NK-92 treated with Interleukin-12 subunit alpha and Interleukin-12 subunit beta, amount 100 ng/mL, for 24 hours (cell line): ENCODE measurements at places on chromosomes 3 and 15.

DNA sequence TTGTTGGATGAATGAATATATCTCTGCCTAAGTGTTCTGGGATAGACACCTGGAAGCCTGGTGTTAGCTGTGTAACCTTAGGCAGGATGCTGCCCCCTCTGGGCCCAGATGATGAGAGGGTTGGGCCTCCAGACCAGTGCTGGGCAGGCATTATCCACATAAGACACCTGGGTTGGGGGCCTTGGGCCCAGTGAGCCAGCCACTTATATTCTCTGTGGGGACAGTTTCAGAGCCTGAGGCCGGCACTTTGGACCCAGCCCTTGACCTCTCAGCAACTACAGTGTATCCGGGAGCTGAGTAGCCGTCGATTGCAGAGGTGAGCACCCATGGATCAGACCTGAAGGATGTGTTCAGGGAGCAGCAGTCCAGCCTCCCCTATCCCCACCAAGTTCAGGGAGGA lies 2.2 kb downstream of the HEMK1 start:
- no peak for DNase-seq

- no peak for DNase-seq
These were observed at the start of gene CCDC39 for GRCh38 chr3:180679178-180680096. Gene CCDC39, minus strand, starts transcription at chr3:180679489. Its CDS starts 109 bp downstream, at chr3:180679380.

GRCh38 chr15:71302861-71303410 lies 187.7 kb downstream of the THSD4 start:
- DNase-seq, result no peak

- no peak for DNase-seq
These were observed 727.5 kb downstream of the TBL1XR1 start for GRCh38 chr3:176469694-176470205.

GRCh38 chr3:84977021-84977420 lies 18.2 kb downstream of the CADM2 start:
- DNase-seq, result no peak

- no peak for DNase-seq
These were observed at the start of gene CPNE9 for GRCh38 chr3:9703736-9704346. Gene CPNE9, plus strand, starts transcription at chr3:9703833. Its CDS starts 164 bp downstream, at chr3:9703997.

DNA sequence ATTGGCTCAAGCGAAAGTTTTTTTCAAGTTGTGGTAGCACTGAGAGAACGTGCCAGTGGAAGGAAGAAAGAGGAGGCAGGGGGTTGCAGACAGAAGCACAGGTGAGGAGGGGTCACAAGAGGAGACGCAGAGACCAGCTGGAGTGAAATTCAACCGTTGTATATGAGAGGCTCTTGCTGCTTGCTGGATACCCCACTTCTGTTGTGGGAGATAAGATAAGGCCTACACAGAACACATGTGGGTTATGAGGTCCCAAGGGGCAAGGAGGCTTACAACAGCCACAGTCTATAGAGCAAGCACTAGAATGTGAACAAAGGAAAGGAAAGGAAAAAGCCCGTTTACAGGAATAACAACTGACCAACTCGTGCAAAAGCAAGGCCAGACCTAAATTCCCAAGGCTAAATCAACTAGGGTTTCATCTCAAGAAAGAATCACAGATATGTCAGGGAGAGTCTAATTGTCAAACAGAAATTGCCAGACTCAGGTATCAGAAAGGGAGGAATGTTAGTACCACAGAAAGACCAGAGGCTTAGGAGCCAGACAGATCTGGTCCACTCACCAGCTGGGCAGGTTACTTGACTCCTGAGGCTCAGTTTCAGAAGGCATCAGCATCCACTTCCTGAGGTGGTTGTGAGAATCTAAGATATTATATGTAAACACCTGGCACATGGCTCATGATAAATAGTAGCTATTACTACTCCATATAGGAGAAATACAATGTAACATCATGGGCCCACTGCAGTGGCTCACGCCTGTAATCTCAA lies 60.9 kb downstream of the MSL2 start:
- no peak for DNase-seq

DNA sequence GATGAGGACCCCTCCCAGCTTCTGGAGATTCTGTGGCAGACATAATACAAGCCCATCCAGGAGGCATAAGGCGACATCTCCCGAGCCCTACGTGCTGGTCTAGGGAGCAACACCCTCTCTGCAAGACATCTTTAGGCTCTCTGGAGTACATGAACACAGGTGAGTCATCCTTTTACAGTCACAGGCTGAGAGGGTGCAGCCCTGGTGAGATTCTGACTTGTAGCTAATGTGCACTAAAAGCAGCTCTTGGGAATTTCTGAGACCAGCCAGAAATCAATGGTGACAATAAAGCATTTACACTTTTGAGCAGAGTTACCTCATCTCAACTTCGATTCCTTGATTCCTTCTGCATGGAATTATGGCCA lies 131.1 kb downstream of the XXYLT1 start:
- no peak for DNase-seq

DNA sequence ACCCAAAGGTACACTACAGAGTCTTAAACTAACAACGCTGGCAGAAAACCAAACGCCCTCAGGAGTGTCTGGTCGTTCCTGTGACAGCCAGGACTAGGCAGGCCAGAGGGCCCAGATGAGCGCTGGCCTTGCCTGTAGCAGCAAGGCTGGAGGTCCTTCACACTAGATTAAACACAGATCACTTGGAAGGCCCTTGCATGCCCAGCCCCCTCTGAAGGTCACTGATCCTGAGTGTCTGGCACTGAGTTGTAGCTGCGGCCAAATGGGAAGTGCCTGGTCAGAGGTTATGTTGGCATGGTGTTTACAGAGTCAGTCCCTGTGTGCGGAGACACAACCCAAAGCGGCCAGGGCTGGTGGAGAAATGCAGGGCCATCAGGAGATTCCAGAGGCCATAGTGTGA lies 58.9 kb downstream of the ZNF621 start:
- DNase-seq, result no peak

DNA sequence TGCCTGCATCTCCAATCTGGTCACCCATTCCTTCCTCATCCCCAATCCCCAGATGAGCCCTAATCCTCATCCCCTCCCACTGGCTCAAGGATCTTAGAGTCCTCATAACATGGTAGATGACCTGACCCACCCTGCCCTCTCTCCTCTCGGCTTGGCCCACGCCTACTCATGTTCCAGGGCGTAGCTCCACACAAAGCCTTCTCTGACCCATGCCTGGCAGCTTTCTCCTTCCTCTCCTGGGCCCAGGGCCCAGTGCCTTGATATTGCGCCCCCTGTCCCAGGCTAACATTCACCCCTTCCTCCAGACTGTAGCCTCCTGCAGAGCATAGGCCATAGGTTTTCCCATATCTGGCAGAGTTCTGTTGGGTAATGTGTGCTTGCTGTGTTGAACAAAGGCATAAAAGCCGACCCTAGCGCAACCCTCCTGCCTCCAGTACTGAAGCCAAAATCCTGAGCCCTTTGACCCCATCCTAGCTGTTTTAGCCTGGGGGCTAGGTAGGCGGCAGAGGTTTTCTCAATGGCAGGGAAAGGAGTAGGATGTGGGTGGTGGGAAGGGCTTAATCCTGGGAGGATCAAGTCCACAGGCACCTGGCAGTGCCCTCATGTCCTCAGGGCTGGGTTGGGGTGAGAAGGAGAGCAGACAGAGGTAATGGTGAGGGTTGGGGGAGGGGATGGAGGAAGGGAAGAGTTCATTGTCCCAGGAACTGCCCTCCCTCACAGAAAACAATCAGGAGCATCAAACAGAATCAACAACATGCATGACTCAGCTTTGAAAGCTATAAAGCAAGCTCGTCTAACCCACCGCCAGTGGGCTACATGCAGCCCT lies 35.5 kb downstream of the MESD start:
- no peak for DNase-seq

- no peak for DNase-seq
These were observed 48.1 kb downstream of the PTPN9 start for GRCh38 chr15:75531041-75531450.

DNA sequence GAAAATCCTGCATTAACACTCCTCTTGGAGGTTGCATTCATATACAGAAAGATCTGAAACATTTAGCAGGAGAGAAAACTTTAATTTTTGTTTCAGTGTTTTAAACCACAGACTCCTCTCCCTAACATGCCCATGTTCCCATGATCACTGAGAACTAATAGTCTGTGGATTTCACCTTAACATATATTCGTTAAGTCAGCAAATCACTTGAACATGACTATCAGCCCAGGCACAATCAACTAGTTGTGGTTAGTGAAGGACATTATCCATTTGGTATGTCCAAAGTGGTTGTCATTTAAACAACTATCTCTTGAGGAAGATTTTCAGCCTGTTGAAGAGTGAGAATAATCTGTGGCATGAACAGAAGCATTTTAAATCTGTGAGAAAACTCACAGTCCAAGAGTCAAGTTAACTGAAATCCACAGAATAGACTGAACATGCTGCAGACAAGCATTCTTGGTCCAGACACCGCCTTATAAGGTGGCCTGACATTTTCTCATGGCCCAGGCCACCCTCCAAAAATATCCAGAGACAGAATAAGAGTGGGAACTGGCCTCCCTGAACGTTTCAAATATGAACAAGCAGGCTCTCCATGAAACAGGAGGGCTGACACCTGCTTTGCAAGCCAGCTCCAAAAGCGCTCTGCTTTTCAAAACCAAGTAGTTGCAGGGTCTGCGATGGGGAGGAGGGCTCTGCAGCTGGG lies 39.9 kb upstream of the ADCY5 start:
- no peak for DNase-seq

GRCh38 chr15:93223803-93224202 lies 134.8 kb upstream of the RGMA start:
- no peak for DNase-seq

GRCh38 chr15:78841376-78841706 lies 30.1 kb upstream of the ADAMTS7 start:
- no peak for DNase-seq

- DNase-seq, result no peak
These were observed 8.8 kb upstream of the AEN start for GRCh38 chr15:88612186-88612796.

- DNase-seq, result no peak
These were observed 35.1 kb downstream of the HGD start for GRCh38 chr3:120646771-120647432.

DNA sequence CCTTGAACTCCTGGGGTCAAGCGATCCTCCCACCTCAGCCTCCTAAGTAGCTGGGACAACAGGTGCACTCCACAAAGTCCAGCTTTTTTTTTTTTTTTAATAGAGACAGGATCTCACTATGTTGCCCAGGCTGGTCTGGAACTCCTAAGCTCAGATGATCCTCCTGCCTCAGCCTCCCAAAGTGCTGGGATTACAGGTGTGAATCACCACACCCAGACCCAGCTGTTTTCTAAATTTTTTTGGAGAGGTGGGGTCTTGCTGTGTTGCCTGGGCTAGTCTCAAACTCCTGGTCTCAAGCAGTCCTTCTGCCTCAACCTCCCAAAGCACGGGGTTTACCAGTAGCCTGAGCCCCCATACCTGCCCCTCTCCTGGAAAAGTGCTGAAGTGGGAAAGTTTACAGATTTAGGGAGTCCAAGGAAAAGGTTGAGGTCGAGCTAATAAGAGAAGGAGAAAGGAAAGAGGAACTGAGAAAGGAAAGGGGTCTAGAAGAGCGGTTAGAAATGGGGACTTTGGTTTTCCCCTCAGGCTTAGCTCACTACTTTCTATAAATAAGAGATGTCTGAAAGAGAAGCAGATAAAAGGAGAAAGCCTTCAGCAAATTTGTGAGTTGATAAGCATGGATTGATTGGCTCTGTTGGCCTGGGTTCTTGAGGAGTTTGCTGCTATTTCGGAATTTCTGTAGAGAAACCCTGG lies 23.6 kb downstream of the UBE2E1 start:
- no peak for DNase-seq
